ENCODE measurements at places on chromosomes 7 and 10.

DNA sequence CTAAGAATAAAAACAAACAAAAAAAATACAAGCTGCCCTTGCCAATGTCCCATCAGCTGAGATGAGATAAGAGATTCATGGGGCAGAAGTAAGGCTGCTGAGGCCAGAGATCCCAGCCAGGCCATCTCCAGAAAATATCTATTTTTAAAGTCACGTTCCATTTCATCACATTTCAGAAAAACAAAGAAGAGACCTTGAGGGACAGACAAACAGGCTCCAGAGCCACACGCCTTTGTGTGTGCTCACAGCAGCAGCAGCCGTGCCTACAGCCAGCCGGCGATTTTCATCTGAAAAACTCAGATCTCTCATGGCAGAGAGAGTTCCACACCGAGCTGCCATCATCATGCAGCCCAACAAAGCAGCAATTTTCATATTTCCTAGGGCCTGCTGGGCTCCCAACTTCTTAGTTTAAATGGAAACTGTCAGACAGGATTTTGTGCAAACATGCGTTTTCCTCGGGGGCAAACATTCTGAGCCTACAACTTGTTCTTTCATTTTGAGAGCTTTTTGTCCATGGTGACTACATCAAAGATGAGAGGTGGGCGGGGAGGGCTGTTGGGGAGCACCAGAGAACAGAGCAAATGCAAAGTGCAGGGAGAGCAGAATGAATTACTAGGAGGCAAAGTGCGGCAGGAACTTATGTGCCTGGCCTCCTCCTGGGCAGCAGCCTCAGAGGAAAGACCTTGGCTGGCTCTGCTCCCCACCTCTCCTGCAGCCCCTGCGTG, 38.8 kb downstream of the DLG5 start:
- DNase-seq = no peak

DNA sequence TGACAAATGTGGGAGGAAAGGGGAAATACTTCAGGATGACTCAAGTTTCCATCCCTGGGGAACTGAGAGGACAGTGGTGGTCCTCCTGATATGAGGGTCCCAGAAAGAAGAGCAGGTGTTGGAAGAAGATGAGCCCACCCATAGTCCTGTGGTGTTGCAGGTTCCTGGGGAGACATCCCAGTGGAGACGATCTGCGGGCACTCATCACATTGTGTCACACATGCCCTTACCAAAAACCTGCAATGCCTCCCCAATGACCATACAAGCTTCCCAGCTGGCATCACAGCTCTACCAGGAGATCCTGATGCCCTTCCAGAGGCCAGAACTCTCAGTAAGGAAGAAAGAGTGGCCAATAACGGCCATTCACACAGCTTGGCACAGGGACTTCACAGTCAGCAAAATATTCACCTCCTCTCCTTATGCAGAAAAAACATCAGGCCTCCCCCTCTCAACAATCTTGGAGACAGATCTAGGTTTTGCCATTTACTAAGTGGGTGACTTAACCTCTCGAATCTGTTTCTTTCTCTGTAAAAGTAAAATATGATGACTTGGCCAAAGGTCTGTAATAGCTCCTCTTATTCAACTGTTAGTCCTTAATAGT, 9.0 kb downstream of the PUS7 start:
- DNase-seq = no peak

DNA sequence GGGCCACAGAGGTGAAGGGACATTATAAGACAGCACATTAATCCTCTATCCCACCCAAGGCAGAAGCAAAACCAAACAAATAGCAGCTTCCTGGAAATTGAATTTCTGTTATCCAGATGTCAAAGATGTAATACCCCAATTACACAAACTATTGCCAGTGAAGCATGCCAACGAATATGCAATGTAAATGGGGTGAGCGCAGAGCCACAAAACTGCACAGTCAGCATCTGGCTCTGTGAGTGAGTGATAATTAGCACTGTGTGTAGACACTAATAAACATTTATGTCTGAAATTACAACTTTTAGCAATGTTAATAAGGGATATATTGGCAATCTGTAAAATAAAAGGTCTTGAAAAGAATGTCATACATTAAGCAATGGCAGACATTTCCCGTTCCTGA, 3.2 kb downstream of the BEND7 start:
- DNase-seq = no peak

DNA sequence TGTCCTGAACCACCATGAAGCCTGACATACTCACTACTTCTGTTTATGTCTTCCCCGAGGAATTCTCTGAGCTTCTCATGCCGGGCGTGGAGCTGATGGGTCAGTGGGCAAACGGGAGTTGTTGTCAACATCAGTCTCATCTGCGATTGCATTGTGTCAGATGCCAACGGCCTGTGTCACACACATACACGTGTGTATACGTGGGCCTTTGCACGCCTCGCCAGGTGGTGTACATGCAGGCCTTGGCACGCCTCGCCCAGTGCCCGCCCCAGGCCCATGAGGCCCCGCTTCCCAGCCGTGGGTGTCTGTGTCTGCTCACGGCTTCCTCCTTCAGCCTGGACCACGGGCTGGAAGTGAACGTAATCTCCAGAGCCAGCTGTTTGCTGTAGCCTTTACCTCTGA, 7.5 kb upstream of the CSGALNACT2 start:
- DNase-seq = no peak

- DNase-seq = no peak
Measured at GRCh38 chr10:78078539-78079330, 45.1 kb downstream of the RPS24 start.

GRCh38 chr7:111835066-111835465, 272.8 kb upstream of the IMMP2L start:
- no peak for DNase-seq

DNA sequence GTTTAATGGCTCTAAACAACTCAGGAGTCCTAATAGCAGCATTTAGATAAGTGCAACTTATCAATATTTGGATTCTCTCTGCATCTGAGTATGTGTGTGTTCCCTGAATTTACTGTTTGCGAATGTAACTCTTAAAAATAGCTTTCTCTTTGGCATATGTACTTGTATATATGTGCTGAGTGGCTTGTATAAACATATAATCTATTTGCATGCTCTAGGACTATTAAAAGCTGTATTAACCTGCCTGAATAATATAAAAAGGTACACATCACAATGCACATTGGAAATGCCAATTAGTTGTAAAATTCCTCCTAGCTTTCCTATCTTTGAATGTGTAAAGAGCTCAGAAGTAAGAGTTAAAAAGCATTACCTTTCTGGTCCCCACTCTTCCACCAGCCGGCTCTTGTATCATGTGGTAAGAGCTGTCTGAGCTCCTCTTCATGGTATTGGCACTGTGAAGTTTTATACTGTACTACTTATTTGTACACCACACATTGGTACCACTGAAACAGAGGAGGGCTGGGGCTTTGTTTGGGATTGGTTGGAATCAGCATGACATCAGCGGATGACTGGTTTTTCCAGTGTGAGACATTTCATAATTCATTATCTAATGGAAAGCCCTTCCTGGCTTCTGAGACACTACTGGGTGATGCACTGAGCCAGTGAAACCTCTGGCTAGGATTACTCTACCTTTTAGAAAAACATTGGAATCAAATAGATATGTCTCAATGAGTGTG, at the start of gene INHBA:
INHBA (minus strand) TSS at position 456 of the 737 bp plus-strand sequence. CDS start 2,716 bp downstream, outside the sequence.
- peak; percentile 66 for DNase-seq

- no peak for DNase-seq
Measured at GRCh38 chr7:155299535-155300202, 2.0 kb downstream of the INSIG1 start.

- no peak for DNase-seq
Measured at GRCh38 chr10:60594476-60595051, 183.7 kb upstream of the CDK1 start.

DNA sequence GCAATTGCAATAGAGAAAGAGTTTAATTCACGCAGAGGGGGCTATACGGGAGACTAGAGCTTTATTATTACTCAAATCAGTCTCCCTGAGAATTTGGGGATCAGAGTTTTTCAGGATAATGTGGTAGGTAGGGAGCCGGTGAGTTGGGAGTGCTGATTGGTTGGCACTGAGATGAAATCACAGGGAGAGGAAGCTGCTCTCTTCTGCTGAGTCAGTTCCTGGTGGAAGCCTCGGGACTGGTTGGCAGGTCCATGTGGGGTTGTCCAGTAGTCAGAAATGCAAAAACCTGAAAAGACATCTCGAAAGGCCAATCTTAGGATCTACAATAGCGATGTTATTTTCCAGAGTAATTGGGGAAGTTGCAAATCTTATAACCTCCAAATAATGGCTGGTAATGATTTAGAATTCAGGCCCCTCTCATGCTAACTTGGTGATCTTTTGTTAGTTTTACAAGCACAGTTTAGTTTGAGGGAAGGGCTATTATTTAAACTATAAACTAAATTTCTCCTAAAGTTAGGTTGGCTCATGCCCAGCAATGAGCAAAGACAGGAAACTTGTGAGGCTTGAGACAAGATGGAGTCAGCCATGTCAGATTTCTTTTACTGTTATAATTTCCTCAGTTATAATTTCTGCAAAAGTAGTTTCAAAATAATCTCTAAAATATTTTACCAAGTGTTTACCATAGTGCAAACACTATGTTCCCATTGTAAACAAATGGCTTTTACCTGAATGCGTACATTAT, 39.4 kb upstream of the SLC25A13 start:
- DNase-seq = no peak

Data from NCI-H460 (cell line).